ENCODE measurements at places on chromosomes 1 and 21.
A peak's percentile ranks its signal among the peaks of the same experiment; 100 is the strongest.

GRCh38 chr1:215557992-215558626 lies 9.0 kb upstream of the KCTD3 start:
- DNase-seq: no peak

GRCh38 chr1:117512728-117513321 lies 93.0 kb upstream of the TENT5C start:
- DNase-seq: peak; percentile 23

GRCh38 chr1:206833801-206834200 lies 31.6 kb upstream of the IL20 start:
- no peak for DNase-seq

DNA sequence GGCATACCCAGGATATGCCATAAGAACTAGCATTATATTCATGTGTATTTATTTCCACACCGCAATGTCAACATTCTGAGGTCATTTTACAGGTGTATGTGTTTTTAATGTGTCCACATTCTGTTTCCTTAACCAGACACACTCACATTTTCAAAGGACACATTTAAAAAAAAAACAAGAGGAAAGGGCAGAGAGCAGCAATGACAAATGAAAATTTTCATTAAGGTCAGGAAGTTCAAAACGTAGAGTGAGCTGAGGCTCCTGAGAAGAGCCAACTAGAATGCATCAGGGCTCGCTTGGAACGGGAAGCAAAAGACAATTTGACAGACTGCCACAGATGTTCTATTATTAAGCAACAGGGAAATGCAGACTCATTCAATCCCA lies 4.8 kb upstream of the GNPAT start:
- no peak for DNase-seq

- peak; percentile 28 for DNase-seq
These were observed 14.3 kb downstream of the QSOX1 start for GRCh38 chr1:180168786-180169639.

- no peak for DNase-seq
These were observed 263.1 kb downstream of the GRIK3 start for GRCh38 chr1:36771240-36771639.

DNA sequence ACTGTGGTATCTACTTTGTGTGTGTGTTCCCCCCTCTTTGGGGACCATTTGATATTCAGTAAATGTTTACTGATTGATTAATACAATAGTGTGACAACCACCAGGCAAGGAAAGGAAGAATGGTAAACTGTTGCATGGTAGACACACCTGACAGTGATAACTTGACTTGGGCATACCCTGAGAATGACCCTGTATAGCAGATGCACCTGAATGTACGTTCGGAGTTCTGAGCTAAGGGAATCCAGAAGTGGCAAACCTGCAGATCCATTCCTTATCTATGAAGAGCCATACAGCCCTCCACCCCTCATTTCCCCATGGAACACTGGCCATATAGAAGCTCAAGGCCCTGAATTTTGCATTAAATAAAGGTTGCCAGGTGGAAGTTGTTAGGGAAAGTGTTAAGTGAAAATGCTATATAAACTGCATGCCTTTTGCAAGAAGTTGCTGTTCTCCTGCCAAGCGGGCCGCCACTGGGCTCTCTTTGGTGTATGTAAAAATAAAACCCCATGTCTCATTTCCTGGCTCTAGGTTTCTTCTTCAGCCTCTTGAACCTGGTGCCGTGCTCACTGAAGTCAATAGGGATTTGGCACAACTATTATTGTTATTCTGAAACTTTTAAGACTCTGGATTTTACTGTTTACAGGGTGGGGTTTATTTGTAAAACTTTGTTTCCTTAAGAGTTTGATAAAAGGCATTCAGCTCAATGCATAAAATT lies 32.6 kb upstream of the DENND1B start:
- DNase-seq: no peak

DNA sequence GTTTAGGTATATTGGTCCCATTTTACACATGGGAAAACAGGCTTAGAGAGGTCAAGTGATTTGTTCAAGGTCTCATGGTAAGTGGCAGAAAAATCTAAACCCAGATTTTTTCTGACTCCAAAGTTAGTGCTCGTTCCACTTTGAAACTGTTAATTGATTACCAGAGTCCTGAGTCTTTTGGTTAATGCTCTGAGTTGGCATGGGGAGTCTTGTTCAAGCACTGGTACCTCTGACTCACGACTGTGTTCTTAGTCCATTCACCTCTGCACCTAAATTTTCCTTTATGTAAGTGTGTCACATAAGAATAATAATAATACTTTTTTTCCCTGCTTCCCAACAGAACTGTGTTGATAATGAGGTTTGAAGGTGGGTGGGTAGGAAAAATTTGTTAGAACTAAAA lies 59.3 kb downstream of the VANGL2 start:
- DNase-seq: no peak

GRCh38 chr21:39314143-39315027 lies 953 bp upstream of the BRWD1 start:
- peak; percentile 76 for DNase-seq

All from iris pigment epithelial cell (primary cell).